ENCODE measurements at places on chromosomes 1 and 21. TPM values are rescaled to one million over a fixed set of nuclear protein-coding genes. Genes with fewer than 3 reads are reported as not detected.

Gene E2F2
- total RNA-seq: 0.28 TPM

Gene DARS2
- total RNA-seq: 7.8 TPM

Gene APCS
- total RNA-seq: not detected

Gene CFAP141
- not detected for total RNA-seq

DNA sequence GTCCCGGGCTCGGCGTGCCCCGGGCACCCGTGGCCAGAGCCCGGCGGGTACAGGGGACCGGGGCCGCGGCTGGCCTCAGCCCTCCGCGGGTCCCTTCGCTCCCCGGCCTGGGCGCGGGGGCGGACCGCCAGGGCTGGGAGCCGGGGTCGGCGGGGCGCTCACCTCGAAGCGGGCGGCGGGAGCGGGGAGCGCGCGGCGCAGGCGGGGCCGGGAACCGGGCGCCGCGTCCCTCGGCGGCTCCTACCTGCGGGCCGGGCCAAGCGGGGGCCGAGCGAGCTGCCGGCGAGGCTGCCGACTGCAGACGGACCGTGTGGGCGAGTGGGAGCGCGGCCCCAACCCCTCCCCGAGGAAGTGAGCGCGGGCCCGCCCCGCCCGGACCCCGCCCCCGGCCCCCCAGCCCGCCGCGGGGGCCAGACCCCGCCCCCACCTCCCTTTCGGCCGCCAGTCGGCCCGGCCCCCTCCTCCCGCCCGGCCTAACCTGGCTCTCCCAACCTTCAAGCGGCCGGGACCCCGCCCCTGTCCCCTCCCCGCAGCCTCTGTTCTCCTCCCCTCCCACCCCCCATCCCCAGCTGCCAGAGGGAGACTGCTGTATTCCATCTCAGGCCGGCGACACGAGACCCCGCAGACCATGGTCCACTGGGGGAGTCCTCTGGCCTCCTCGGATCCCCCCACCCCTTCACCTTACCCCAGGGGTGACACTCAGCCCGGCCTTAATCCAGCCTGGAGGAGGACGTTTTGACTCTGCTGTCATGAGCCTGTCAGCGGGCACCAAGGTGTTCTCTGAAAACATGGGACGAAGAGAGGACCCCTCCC is at the start of gene FHL3:
TSS of gene FHL3 (minus strand) at position 320 of the 813 bp plus-strand sequence. CDS start 6,102 bp downstream, outside the sequence.
- H3K36me3 ChIP-seq: no peaks in the 10 kb centered on the region
- peaks cover 41% of the 10 kb centered on the region for H3K4me1 ChIP-seq
- DNase-seq: peak; percentile 86
- H3K27me3 ChIP-seq: no peaks in the 10 kb centered on the region

DNA sequence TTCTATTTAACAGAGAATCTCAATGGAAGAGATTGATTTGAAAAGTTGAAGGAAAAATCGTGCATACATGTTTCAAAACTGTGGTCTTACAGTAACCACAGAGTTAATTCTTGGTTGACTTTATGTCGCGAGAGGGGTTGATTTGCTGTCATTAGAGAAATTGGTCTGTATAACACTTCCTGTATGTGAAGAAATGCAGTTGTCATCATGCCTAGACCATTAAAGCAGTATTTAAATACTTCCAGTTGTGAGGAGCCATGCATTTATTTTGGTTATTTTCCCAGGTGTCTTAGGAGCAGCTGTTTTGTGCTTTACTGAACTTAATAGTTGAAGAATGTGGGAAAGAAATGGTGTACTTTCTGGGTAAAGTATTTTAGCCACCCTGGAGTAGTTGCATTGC is 76.2 kb downstream of the NFIA start:
- no peaks in the 10 kb centered on the region for H3K27me3 ChIP-seq
- no peak for DNase-seq
- H3K4me1 ChIP-seq: no peaks in the 10 kb centered on the region
- no peaks in the 10 kb centered on the region for H3K36me3 ChIP-seq

GRCh38 chr1:159203610-159204009 is 1.1 kb upstream of the ACKR1 start:
- no peaks in the 10 kb centered on the region for H3K4me1 ChIP-seq
- H3K4me3 ChIP-seq: no peak overlapping the region
- DNase-seq: no peak
- no peaks in the 10 kb centered on the region for H3K36me3 ChIP-seq
- H3K27ac ChIP-seq: no peak overlapping the region
- H3K27me3 ChIP-seq: peaks cover 20% of the 10 kb centered on the region

GRCh38 chr1:14441302-14441741 is 157.2 kb upstream of the KAZN start:
- no peak for DNase-seq
- no peaks in the 10 kb centered on the region for H3K36me3 ChIP-seq
- no peaks in the 10 kb centered on the region for H3K27me3 ChIP-seq
- no peak overlapping the region for H3K27ac ChIP-seq
- no peak overlapping the region for H3K4me3 ChIP-seq
- no peaks in the 10 kb centered on the region for H3K4me1 ChIP-seq

GRCh38 chr1:64842224-64842623 is 97.3 kb downstream of the RAVER2 start:
- no peaks in the 10 kb centered on the region for H3K4me1 ChIP-seq
- no peak for DNase-seq
- H3K4me3 ChIP-seq: no peak overlapping the region
- H3K27me3 ChIP-seq: no peaks in the 10 kb centered on the region
- peaks cover 52% of the 10 kb centered on the region for H3K36me3 ChIP-seq

- H3K36me3 ChIP-seq: no peaks in the 10 kb centered on the region
- no peak overlapping the region for H3K27ac ChIP-seq
- no peak overlapping the region for H3K4me3 ChIP-seq
- DNase-seq: no peak
- no peaks in the 10 kb centered on the region for H3K4me1 ChIP-seq
- peaks cover 17% of the 10 kb centered on the region for H3K27me3 ChIP-seq
Observed at GRCh38 chr1:4581807-4582206, 72.6 kb upstream of the AJAP1 start.
